ENCODE measurements at places on chromosomes 16 and 17.

DNA sequence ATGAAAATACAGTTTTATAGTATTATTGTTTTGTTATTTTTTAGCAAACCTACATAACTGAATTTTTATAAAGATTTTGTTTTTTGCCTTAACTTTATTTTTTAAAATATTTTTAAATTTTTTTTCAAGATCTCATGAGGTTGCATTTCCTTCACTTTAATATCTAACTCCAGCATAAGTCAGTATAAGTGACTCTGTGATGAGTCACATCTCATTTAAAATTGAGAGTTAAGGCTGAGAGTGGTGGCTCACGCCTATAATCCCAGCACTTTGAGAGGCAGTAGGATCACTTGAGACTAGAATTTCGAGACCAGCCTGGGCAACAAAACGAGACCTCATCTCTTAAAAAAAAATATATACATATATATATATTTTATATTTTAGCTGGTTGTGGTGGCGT, 44.0 kb downstream of the NLK start:
- no peak for DNase-seq

- no peak for DNase-seq
Measured at GRCh38 chr16:22732959-22733358, 81.0 kb upstream of the HS3ST2 start.

GRCh38 chr16:88599825-88600538, 29.8 kb downstream of the ZC3H18 start:
- no peak for DNase-seq

GRCh38 chr17:72594248-72594647, 473.4 kb downstream of the SOX9 start:
- DNase-seq = no peak

All from stimulated activated CD8-positive, alpha-beta memory T cell treated with anti-CD3 and anti-CD28 coated beads, Interleukin-4, amount 100 ng/mL, for 24 hours (primary cell).